ENCODE measurements at places on chromosomes 5 and 9.

- DNase-seq, result no peak
Measured at GRCh38 chr5:143664623-143665022, 147.3 kb upstream of the HMHB1 start.

DNA sequence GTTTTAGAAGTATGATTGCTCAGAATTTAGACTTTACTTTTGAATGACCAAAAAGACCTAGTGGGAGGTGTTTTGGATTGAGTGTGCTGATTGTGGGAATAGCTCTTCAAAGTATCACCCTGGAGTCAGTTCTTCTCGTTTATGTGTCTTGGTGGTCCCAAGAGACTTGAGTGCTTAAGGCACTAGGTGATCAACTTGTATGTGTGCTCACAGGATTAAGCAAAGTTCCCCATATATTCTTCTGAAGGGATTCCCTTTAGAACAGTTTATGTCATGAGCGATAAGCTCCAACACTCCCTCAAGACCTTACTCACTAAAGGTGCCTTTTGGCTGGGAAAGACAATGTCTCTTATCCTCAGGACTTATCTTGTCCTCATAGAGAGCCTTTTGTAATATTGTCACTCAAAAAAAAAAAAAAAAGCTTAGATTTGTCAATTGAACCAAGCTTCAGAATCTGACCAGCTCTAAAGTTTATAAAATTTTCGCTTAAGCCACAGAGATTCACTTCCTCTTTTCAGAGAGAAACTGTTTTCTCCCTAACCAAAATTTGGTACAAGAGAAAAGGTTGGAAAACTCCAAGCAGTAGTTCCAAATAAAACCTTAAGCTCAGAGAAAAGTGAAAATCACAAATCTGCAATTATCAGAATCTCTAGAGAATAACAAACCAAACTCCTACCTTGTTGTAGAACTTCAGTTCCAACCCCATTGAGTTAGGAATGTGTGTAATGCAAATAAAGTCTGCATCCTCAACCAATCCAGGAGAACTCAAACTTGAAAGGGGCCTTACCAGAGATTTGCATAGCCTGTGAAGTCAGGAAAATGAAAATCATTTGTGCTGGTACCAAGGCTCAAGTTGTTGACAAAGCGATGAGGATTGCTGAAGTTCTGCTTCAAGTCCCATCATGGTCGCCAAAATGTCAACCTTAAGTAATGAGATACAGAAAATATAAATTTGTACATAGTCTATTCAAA is 40.0 kb upstream of the PDZD2 start:
- no peak for DNase-seq

DNA sequence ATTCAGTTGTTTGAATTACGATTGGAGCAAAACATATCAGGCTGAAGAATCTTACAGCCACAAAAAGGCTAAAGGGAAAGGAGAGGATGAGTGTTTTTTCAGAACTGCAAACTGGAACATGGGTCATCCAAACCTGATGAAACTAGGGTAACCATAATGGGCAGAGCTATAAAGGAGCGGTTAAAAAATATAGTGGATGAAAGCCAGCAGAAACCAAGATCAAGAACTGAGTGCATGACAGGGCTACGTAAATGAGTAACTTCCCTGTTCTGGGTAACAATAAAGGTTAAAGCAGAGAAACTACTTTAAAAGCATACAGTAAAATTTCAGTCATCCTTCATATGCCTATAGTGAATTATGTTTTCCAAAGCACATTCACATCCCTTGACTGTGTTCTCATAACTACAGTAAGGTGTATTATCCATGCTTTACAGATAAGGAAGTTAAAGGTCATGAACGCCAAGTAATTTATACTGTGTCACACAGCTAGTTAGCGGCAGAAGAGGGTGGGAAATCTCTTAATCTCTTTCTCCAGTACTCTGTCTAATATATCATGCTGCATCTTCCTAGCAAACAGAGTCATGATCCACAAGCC is 48.5 kb upstream of the GHR start:
- no peak for DNase-seq

GRCh38 chr9:105639936-105640335 is 22.3 kb upstream of the TAL2 start:
- no peak for DNase-seq

DNA sequence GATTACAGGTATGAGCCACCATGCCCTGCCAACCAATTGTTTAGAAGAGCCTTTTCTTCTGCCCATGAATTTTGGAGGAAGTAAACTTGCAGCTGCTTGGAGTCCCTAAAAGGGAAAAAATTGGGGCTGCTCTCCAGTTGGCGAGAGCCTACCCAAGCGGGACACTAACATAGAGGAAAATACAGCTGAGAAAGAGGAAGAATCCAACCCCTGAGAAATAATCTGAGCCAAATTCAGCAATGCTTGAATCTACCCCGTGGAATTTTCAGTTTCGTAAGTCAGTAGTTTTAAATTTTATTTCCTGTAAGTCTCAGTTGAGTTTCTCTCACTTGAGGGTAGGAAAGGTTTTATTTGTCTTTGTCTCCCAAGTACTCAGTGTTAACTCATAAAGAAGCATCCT is 30.4 kb upstream of the UBTD2 start:
- no peak for DNase-seq

GRCh38 chr5:24005384-24005783 is 498.0 kb downstream of the PRDM9 start:
- DNase-seq, result no peak
